ENCODE measurements at places on chromosomes 5 and 9.

- DNase-seq, result no peak
- no peaks in the 10 kb centered on the region for H3K4me1 ChIP-seq
- no peaks in the 10 kb centered on the region for H3K27me3 ChIP-seq
Observed at GRCh38 chr9:79829566-79830302, 258.0 kb downstream of the TLE4 start.

DNA sequence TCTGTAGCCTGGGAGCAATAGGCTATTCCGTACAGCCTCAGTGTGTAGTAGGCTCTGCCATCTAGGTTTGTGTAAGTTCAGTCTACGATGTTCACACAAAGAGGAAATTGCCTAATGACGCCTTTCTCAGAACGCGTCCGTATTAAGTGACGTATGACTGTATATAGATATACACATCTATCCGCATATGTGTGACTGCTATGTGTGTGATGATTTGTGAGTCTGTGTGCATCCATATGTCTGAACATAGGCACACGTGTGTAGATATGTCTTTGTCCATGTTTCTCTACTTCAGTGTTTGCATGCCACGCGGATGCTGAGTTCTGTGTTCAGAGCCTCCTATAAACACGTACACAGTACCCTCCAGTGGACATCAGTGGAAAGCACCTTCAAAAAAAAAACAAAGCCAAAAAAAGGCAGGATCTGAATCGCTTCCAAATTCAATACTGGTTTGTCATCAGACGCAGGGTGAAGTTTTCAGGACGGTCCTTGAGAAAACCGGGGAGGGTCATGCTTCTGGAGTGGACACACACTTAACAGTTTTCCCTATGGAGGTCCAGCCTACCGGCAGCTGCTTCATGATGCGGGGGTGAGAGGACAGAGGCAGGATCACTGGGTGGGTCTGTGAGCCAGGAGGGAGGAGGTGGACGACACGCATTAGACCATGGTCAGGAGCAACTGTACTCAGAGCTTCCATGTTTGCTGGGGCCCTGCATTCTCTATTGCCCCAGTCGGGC lies 29.5 kb upstream of the ALDH1B1 start:
- H3K4me3 ChIP-seq, result no peak overlapping the region
- no peaks in the 10 kb centered on the region for H3K27me3 ChIP-seq
- peak; percentile 7 for DNase-seq

DNA sequence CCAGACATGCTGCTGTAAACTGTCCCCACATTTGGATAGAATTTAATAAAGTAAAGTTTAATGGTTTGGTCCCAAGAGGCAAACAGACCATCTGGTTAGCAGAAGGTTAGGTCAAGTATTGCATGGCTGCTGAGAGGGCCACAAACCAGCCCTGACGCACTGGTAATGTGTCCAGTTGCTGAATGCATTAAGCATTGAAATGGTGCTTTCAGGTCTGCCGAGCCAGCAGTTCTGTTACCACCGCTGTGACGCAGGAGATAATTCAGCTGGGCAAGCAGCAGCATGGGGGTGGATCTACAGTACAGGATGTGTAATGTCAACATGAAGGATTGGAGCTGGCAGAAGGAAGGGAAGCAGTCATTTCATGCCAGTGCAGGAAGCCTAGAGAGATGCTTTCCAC lies 16.0 kb downstream of the ZNF462 start:
- no peaks in the 10 kb centered on the region for H3K36me3 ChIP-seq
- no peak overlapping the region for H3K4me3 ChIP-seq
- H3K27me3 ChIP-seq, result no peaks in the 10 kb centered on the region

GRCh38 chr9:21688108-21689102 lies 114.0 kb upstream of the MTAP start:
- H3K4me3 ChIP-seq, result peak overlapping the region; percentile 7
- H3K27me3 ChIP-seq, result no peaks in the 10 kb centered on the region
- peaks cover 62% of the 10 kb centered on the region for H3K4me1 ChIP-seq
- no peaks in the 10 kb centered on the region for H3K36me3 ChIP-seq
- DNase-seq, result no peak

GRCh38 chr5:33205727-33206410 lies 234.9 kb upstream of the TARS1 start:
- H3K27me3 ChIP-seq, result no peaks in the 10 kb centered on the region
- H3K4me1 ChIP-seq, result no peaks in the 10 kb centered on the region
- DNase-seq, result no peak
- H3K4me3 ChIP-seq, result no peak overlapping the region
- H3K36me3 ChIP-seq, result no peaks in the 10 kb centered on the region

- no peak for DNase-seq
- no peak overlapping the region for H3K27ac ChIP-seq
- no peaks in the 10 kb centered on the region for H3K36me3 ChIP-seq
- peaks cover 7% of the 10 kb centered on the region for H3K27me3 ChIP-seq
- H3K4me3 ChIP-seq, result no peak overlapping the region
- H3K4me1 ChIP-seq, result no peaks in the 10 kb centered on the region
Observed at GRCh38 chr5:160451281-160451680, 29.6 kb downstream of the PTTG1 start.

- H3K4me1 ChIP-seq, result peaks cover 20% of the 10 kb centered on the region
- no peak overlapping the region for H3K4me3 ChIP-seq
- H3K27me3 ChIP-seq, result no peaks in the 10 kb centered on the region
- no peak overlapping the region for H3K27ac ChIP-seq
- H3K36me3 ChIP-seq, result no peaks in the 10 kb centered on the region
Observed at GRCh38 chr5:170617533-170618490, 114.0 kb downstream of the KCNIP1 start.

- H3K4me3 ChIP-seq, result no peak overlapping the region
- H3K27me3 ChIP-seq, result no peaks in the 10 kb centered on the region
- H3K4me1 ChIP-seq, result peaks cover 4% of the 10 kb centered on the region
- H3K36me3 ChIP-seq, result no peaks in the 10 kb centered on the region
Observed at GRCh38 chr5:120454094-120454798, 9.9 kb upstream of the PRR16 start.

GRCh38 chr9:130981756-130982137 lies 27.2 kb upstream of the LAMC3 start:
- no peak for DNase-seq
- no peaks in the 10 kb centered on the region for H3K36me3 ChIP-seq
- no peaks in the 10 kb centered on the region for H3K4me1 ChIP-seq
- H3K27ac ChIP-seq, result no peak overlapping the region
- no peak overlapping the region for H3K4me3 ChIP-seq
- peaks cover 46% of the 10 kb centered on the region for H3K27me3 ChIP-seq

DNA sequence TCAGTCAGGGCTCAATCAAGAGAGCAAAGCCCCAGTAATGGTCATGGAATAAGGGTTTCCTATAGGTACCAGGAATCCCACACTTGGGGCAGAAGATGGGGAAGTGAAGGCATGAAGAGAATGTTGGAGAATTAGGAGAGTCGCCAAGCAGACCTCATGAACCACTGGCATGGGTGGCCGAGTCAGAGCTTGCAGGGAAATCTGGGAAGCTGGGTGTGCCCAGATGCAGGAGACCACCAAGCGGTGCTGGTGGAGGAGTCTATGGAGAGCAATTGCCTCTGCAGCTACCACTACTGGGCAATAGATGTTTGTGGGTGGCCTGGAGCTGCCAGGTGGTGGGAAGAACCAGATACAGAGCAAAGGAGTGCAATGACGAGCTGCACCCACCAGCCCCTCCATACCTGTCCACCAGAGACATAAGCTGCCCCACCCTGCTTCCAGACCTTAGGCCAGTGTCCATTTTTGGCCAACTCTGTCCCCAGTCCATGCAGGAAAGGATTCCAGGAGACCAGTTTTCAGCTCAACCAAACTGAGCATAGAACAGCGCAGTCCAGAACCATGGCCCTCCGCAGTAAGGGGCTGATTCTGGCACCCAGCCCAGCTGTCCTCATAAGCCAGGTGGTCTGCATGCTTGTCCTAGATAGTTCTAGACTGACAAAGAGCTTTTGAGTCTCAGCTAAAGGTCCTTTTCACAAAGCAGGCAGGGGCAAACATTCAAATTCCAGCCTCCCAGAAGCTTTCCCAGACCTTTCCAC lies 323.9 kb downstream of the GADD45G start:
- no peak overlapping the region for H3K27ac ChIP-seq
- no peaks in the 10 kb centered on the region for H3K36me3 ChIP-seq
- no peak for DNase-seq
- no peaks in the 10 kb centered on the region for H3K27me3 ChIP-seq

DNA sequence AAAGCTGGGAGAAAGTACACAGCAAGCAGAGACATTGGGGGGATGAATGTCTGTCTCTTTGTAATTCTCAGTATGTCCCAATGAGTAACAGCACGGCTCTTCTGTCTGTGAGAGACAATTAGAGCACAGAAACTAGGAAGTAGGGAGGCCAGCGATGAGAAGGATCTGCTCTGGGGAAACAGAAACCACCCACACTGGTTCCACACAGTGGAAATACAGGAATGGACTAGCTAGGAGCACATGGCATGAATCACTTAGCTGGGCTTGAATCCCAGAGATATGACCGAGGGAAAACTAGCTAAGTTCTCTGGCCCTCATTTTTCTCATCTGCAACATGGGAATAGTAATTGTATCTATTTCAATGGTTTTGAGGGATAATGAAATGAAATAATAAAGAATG lies 895.9 kb downstream of the TLE4 start:
- no peak for DNase-seq
- H3K4me3 ChIP-seq, result no peak overlapping the region
- no peak overlapping the region for H3K27ac ChIP-seq
- H3K4me1 ChIP-seq, result no peaks in the 10 kb centered on the region
- H3K36me3 ChIP-seq, result no peaks in the 10 kb centered on the region
- no peaks in the 10 kb centered on the region for H3K27me3 ChIP-seq

DNA sequence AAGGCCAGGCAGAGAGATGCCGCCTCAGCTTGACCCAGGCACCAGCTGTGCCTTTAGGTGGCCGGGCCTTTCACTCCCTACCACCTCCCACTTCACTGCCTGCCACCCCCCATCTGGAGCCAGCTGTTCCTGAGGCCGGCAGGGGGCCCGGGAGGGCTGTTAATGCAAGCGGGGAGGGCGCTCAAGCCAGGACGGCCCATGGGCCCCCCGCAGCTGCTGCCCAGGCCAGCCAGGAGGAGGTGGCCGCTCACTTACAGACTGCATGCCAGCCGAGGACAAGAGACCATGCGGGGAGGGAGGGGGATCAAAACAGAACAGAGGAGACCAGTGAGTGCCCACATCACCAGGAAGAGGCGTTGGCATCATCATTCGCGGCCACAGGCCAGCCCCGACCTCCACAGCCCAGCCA lies 4.5 kb downstream of the ABCA2 start:
- no peak overlapping the region for H3K4me3 ChIP-seq
- H3K27ac ChIP-seq, result no peak overlapping the region
- no peak for DNase-seq
- peaks cover 36% of the 10 kb centered on the region for H3K4me1 ChIP-seq
- H3K36me3 ChIP-seq, result peaks cover 12% of the 10 kb centered on the region
- H3K27me3 ChIP-seq, result no peaks in the 10 kb centered on the region

GRCh38 chr5:113250341-113250953 lies 184.3 kb downstream of the TSSK1B start:
- H3K4me1 ChIP-seq, result peaks cover 28% of the 10 kb centered on the region
- no peaks in the 10 kb centered on the region for H3K36me3 ChIP-seq
- no peak for DNase-seq
- H3K27ac ChIP-seq, result peak overlapping the region; percentile 63
- no peaks in the 10 kb centered on the region for H3K27me3 ChIP-seq
- H3K4me3 ChIP-seq, result no peak overlapping the region

DNA sequence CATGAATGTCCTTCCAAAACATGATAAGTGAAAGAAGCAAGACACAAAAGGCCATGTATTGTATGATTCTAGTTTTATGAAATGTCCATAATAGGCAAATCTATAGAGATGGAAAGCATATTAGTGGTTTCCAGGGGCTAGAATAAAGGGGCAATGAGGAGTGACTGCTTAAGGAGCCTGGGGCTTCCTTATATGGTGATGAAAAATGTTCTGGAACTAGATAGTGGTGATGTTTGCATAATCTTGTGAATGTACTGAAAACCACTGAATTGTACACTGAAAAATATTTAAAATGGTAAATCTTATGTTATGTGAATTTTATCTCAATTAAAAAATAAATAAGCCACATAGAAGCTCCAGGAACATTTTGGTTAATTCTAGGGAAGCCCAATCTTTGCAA lies 144.4 kb upstream of the ANKRD55 start:
- H3K27me3 ChIP-seq, result no peaks in the 10 kb centered on the region
- H3K4me1 ChIP-seq, result no peaks in the 10 kb centered on the region
- H3K36me3 ChIP-seq, result no peaks in the 10 kb centered on the region
- no peak overlapping the region for H3K4me3 ChIP-seq

GRCh38 chr9:124149992-124150391 lies 107.8 kb upstream of the NEK6 start:
- no peak overlapping the region for H3K27ac ChIP-seq
- DNase-seq, result no peak
- H3K4me1 ChIP-seq, result no peaks in the 10 kb centered on the region
- H3K4me3 ChIP-seq, result no peak overlapping the region
- no peaks in the 10 kb centered on the region for H3K27me3 ChIP-seq

GRCh38 chr5:83102364-83102980 lies 25.1 kb downstream of the XRCC4 start:
- no peak overlapping the region for H3K27ac ChIP-seq
- no peak for DNase-seq
- H3K4me3 ChIP-seq, result no peak overlapping the region
- no peaks in the 10 kb centered on the region for H3K36me3 ChIP-seq
- no peaks in the 10 kb centered on the region for H3K27me3 ChIP-seq

GRCh38 chr5:72408127-72408526 lies 88.0 kb downstream of the PTCD2 start:
- peaks cover 3% of the 10 kb centered on the region for H3K4me1 ChIP-seq
- H3K27ac ChIP-seq, result no peak overlapping the region
- no peaks in the 10 kb centered on the region for H3K36me3 ChIP-seq
- H3K4me3 ChIP-seq, result no peak overlapping the region

DNA sequence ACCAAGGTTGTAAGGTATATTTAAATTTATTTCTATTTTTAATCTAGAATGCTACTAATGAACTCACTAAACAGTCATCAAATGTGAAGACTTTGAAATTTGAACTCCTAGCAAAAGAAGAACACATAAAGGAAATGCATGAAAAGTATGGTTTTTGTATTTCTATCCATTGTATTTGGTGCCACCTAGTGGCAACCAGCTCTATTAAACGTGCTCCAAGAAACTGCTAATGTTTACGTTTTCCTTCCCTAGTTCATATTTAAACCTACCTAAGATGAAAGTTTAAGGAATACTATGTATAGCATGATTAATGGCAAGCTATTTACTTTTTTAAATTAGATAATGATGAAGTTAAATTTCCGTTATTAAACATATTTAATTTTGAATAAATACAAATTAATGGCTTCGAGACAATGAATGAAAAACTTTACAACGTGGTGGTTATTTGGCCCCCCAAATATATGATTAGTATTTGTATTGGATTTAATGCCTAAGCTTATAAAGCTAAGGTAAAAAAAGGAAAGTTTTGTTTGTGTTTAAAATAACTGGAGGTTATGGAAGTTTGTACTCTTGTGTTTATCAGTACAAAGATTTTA lies 115.9 kb upstream of the SH3GL2 start:
- DNase-seq, result no peak
- no peak overlapping the region for H3K27ac ChIP-seq
- H3K4me1 ChIP-seq, result no peaks in the 10 kb centered on the region
- H3K36me3 ChIP-seq, result peaks cover 5% of the 10 kb centered on the region

GRCh38 chr5:160199410-160199911 lies 29.8 kb upstream of the FABP6 start:
- H3K36me3 ChIP-seq, result no peaks in the 10 kb centered on the region
- peak; percentile 12 for DNase-seq
- peak overlapping the region; percentile 45 for H3K4me3 ChIP-seq
- no peaks in the 10 kb centered on the region for H3K27me3 ChIP-seq

Measured in esophagus squamous epithelium (tissue), 5 donors.